Tongue (tissue), 3 donors: ENCODE measurements at places on chromosomes 7 and 10.
A peak's percentile ranks its signal among the peaks of the same experiment; 100 is the strongest.

GRCh38 chr7:100411101-100411500 lies 17.4 kb downstream of the ZCWPW1 start:
- no peak for DNase-seq

DNA sequence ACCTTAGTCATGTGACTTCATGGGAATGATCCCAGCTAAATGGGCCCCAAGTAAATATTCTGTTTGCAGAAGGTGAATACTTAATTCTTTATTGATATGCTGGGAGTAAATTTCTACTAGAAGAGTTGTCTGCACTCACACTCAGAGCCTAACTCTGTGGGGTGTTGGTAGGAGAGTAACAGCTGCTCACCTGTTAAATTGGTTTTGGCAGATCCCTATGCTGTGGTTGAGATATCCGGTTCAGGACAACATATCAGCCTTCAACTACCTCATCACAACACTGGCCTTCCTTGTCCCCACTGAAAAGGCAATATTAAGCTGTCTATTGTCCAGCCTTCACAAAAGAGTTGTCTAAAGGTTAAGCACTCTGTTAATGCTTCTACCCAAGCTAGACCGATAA lies 738.3 kb downstream of the INHBA start:
- no peak for DNase-seq

GRCh38 chr10:121735263-121735662 lies 137.0 kb upstream of the FGFR2 start:
- no peak for DNase-seq

DNA sequence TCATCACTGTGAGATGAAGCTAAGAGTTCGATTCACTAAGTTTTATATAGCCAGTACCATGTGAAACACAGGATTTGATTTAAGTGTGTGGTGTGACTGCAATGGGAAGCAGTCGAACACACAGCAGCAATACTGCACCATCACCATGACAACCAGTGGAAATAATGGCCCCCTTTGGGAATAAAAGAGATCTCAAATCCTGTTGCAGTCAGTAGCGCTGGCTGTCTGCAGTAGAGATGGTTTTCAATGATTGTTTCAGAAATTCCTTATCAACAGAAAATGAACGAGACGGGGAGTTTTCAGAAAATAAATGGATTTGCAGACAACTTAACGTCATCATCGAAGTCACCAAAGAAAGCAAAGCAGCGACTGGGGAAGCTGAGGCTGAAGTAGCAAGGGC lies 91.0 kb downstream of the PTPRE start:
- DNase-seq = peak; percentile 73

DNA sequence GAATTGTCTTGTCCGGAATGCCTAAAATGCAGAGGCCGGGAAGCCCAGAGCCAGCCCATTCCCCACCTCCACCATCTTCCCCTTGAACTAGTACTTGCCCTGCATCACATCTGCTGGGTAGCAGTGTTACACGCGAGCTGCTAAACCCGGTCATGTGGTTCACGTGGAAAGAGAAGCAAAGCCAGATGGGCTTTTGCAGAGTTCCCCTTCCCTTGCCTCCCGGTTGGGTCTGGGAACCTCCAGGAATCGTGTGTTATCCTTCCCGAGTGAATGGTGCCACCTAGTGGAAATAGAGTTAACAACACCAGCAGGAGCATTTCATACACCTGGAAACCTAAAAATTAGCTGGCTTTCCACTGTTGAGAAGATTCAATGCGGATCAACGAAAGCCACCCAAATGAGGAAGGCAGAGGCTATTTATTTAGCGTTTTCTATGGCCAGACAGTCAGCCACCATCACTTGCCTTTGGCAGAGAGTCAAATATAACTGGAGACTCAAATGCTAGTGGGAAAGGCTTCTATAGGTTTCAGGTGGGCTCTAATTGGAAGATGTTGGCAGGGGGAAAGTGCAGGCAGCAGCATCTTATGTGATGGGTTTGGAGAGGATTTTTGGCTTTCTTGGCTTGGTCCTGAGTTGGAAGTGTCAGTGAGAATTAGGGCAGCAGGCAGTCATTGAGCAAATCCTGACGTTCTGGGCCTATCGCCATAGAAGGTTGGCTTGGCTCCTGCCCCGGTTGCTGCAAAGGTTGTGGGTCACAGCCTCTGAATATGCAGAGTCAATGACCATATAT lies 12.9 kb upstream of the DENND2A start:
- DNase-seq = peak; percentile 94

GRCh38 chr7:36506130-36506798 lies 116.6 kb downstream of the ANLN start:
- DNase-seq = no peak

DNA sequence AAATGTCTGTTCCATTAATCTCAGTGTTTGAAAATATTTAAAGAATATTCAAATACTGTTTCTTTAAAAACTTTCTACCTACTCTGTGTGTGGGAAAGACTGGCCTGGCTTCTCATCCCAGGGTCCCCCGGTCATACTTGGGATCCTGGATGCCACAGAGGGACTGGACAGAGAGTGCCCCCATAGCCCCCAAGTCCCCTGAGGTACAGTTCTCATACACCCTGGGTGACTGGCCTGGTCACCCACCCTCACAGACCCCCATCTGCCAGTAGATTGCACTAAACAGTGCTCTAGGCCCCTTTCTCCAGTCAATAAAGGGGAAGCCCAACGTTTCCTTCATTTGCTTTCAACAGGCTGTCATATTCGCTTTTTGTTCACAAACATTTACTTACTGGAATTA lies 3.0 kb downstream of the TMEM273 start:
- no peak for DNase-seq

- no peak for DNase-seq
These were observed 235.2 kb downstream of the MALRD1 start for GRCh38 chr10:19283786-19284185.

- no peak for DNase-seq
These were observed 7.8 kb upstream of the NOC3L start for GRCh38 chr10:94370501-94370900.

GRCh38 chr10:47330804-47331203 lies 8.6 kb downstream of the GDF2 start:
- no peak for DNase-seq

GRCh38 chr10:93376372-93377293 lies 105.5 kb downstream of the MYOF start:
- peak; percentile 92 for DNase-seq

DNA sequence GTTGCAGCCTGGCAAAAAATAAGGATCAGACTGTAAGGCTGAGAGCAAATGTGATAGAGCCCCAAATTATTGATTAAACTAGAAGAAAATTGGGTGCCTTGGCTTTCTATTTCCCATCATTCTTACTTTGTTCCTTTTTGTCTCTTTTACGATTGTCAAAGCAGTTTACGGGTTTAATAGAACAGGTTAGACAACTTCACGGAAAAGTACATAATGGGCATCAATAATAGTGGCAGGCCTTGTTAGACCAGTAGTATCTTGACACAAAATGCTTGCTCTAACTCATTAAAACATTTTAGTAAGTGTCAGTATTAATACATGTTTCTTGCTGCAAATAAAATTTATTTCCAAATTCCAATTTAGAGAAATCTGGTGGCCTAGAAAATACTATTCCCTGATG lies 14.5 kb upstream of the GGCT start:
- DNase-seq = peak; percentile 37

DNA sequence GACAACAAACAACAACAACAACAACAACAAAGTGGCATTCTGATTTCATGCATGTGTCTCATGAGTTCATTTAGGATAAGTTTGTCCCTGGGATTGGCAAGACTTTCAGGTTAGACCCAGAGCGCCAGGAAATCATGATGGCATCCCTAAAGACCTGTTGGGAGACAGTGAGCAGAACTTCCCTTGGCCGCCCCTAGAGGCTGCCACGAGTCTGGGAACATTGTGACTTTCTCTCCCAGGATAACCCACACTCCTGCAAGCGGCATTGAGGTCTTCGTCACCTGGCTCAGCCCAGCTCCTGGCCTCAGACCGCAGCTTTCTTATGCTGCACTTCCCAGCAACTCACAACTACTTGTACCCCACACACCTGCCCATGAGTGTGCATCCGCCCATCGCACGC lies 80.5 kb upstream of the RNF32 start:
- no peak for DNase-seq

DNA sequence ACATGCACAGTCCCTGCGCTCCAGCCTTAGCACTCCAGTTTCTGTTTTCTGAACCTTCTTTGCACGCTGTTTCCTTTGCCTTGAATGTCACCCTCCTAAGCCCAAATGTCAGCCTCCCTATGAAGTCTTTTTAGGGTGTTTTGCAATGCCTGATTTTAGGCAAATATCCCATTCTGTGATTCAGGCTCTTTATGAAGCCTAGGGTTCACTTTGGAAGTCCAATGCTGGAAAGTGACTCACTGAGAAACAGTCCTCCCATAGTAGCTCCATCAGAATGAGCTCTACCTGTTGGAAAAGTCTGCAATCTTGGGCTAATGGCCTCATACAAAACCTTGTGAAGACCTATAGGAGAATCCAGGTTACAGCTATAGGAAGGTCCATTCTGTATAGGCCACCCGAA lies 5.3 kb downstream of the LAMB4 start:
- no peak for DNase-seq

DNA sequence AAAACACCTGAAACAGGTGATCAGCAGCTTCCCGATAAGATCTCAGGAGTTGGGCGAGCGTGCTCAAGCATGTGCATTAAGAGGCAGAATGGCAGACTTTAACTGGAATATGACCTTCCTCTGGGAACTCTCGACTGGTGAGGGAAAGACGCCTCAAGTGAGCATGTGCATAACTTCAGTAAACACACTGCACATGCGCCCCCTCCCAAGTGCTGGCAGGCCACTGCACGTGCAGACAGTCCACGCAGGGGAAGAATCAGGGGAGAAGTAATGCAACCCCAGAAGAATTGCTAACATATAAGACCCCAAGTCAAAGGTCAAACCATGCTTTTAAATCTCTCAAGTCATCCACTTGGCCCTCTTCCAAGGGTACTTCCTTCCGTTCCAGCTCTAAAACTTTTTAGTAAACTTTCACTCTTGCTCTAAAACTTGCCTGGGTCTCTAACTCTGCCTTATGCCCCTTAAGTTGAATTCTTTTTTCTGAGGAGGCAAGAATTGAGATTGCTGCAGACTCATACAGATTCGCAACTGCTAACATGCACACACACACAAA lies 541.0 kb downstream of the TNS3 start:
- no peak for DNase-seq

- no peak for DNase-seq
These were observed 39.7 kb downstream of the OTUD1 start for GRCh38 chr10:23478570-23478969.

- DNase-seq = peak; percentile 55
These were observed 42.6 kb upstream of the CC2D2B start for GRCh38 chr10:95864906-95865813.

GRCh38 chr7:70587739-70588138 lies 544.2 kb upstream of the GALNT17 start:
- DNase-seq = no peak

DNA sequence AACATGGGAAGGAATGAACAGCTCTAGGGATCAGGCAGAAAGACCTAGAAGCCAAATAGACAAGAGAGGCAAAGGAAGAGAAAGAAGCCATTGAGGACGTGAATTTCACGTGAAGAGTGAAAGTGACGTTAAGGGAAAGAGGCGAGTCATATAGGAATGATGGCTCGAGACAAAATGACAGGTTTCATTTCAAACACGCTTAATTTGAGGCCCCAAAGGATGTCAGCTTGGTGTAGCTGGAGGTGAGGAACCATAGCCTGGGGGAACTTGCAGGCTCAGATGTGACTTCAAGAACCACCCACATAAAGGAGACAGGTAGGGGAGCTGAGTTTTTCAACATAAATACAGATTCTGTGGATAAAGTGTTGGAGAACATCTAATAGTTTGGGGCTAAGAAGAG lies 84.3 kb upstream of the ATP6V0A4 start:
- no peak for DNase-seq

- peak; percentile 36 for DNase-seq
These were observed 56.7 kb upstream of the SEMA3A start for GRCh38 chr7:84251277-84251781.

DNA sequence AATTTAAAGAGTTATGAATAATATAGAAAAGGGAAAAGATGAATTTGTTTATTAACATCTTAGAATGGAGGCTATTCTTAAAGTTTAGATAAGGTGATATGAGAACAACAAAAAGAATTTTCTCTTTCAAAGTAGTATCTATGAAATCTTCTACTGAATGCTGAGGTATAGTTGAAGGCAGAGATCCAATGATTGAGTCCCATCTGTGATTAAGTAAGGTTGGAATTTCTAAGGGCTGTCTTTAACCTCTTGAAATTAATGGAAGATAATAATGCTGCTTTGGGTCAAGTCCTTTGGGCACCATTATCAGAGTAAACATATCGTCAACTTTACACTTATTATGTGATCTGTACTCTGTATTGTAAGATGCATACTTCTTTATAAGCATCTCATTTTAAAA lies 307.9 kb downstream of the PRKG1 start:
- DNase-seq = no peak

GRCh38 chr10:46250481-46250880 lies 36.3 kb upstream of the ANTXRL start:
- DNase-seq = no peak

DNA sequence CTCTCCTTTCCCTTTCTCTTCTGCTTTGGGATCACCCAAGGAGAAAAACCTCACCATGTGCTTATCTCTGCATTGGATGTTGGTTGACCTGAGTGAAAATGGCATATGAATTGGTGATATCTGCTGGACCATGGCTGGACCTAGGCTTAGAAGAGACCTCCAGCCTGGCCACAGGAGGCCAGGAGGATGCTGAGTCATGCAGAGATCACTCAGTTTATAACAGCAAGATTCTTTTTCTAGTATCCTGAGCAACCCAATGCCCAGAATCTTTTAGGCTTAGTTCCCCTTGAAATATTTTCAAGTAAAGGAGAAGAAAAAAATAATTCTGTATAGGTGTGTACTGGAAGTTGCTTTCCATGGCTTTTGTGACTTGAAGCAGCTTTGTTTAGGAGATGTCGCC lies 236.3 kb downstream of the KLF6 start:
- DNase-seq = no peak

GRCh38 chr7:43195256-43195655 lies 82.8 kb downstream of the HECW1 start:
- no peak for DNase-seq

- no peak for DNase-seq
These were observed 87.1 kb downstream of the DYNC1I1 start for GRCh38 chr7:95859429-95859828.

- peak; percentile 88 for DNase-seq
These were observed 1.6 kb downstream of the PDGFA start for GRCh38 chr7:517774-518629.

GRCh38 chr7:116445447-116446211 lies 53.9 kb upstream of the CAV2 start:
- no peak for DNase-seq

- no peak for DNase-seq
These were observed 96.8 kb upstream of the SAMD8 start for GRCh38 chr10:75014516-75015230.

DNA sequence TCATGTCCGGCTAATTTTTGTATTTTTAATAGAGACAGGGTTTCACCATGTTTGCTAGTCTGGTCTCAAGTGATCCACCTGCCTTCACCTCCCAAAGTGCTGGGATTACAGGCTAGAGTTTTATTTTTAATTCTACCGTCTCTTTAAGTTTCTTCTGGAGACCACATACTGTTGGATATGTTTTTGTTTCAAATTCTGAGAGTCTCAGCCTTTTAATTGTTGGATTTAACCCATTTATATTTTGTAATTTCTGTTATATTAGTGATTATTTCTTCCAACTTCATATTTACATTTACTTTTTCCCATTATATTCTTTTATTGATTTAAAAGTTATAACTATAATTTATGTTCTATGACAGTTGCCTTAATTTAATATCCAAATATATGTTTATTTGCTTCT lies 139.4 kb downstream of the BMS1 start:
- no peak for DNase-seq
